ENCODE measurements at places on chromosomes 2 and 18.

- DNase-seq, result no peak
Observed at GRCh38 chr2:113966171-113966570, 76.3 kb downstream of the ACTR3 start.

DNA sequence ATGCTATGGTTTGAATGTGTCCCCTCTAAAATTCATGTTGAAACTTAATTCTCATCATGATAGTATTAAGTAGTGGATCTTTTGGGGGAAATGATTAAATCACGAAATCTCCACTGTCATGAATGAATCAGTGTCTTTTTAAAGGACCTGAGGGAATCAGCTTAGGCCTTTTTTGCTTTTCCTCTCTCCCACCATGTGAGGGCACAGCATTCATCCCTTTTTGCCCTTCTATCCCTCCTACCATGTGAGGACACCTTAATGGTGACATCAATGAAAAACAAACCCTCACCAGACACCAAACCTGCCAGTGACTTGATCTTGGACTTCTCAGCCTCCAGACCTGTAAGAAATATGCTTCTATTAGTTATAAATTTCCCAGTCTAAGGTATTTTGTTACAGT lies 247.1 kb upstream of the UBE2E3 start:
- no peak for DNase-seq

- DNase-seq, result no peak
Observed at GRCh38 chr2:222805591-222806304, 55.1 kb upstream of the ACSL3 start.

DNA sequence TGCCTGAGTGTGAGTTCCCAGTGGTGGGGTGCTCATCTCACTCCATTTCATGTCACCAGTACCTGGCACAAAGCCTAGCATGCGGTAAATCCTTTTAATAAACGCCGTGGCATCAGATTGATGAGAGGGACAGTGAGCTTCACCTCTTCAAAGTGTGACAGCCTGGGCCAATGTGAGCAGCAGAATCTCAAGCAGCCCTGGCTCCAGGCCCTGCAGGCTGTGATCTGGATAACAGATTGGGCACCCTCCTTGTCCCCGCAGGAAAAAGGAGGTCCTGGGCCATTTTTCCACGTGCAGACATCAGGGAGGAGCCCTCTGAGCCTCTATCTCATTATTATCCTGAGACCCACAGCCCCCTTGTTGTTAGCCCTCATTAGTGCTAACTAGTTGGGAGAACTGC lies 34.8 kb downstream of the TET3 start:
- DNase-seq, result no peak

GRCh38 chr2:230457793-230458192 lies 41.8 kb downstream of the SP100 start:
- DNase-seq, result no peak
